ENCODE measurements at places on chromosomes 5 and 9.

- no peak for DNase-seq
Measured at GRCh38 chr5:64947031-64947430, 178.3 kb downstream of the CWC27 start.

DNA sequence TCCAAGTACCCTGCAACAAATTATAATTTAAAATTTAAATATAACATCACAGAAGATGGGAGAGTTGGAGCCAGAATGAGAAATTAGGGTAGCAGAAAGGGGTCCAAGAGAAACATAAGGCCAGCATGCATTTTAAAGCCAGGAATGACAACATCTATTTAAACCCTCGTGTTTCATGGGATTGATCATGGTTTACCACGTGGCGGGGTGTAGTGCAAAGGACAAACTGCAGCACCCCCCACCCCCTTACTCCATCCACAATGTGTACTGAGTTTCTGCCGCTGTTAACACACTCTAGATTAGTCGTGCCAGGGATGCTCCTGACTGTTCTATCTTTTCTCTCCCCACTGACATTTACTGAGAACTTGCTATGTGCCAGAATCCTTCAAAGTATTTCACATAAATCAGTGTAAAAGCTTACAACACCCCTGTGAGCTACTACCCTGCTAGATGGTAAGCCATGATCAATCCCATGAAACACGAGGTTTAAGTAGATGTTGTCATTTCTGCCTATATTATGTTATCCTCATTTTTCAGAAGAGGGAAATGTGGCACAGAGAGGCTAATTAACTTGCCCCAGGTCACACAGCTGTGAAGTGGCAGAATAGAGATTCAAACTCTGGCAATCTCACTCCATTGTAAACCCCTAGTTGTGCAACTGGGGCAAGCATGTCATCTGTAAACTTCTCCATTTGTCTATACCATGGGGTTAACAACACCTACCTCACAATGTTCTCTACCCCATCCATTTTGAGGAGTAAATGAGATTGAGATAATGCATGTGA is 136.3 kb downstream of the ENTREP1 start:
- no peak for DNase-seq

- no peak for DNase-seq
Measured at GRCh38 chr5:160619381-160619780, 197.7 kb downstream of the PTTG1 start.

DNA sequence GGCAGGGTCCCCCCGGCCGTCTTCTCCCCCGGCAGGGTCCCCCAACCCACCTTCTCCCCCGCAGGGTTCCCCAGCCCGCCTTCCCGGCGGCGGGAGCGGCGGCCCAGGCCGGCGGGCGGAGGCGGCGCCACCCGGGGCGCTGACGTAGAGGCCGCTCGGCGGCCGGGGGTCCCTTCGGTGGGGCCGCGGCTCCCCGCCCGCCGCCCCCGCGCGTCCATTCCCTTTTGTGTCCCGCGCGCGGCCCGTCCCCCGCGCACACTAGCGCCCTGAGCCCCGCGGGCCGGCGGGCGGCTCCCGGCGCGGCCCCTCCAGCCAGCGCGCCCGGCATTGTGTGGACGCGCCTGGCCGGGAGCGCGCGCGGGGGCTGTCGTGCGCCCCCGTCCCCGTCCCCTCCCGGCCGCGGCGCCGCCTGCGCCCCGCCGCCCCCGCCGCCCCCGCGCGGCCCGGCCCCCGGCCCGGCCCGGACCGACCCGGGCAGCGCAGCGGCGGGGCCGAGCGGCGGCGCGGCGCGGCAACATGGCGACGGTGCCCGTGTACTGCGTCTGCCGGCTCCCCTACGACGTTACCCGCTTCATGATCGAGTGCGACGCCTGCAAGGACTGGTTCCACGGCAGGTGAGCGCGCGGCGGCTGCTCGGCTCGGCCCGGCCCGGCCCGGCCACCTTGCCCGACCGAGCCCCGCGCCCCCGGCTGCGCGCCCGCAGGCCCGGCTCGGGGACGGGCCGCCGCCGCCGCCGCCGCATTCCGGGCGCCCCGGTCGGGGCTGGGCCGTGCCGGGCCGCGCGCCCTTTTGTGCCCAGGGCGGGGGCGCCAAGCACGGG is at the start of gene PHF2:
Gene PHF2 (plus strand): TSS at position 327 of the 820 bp plus-strand sequence. CDS start 190 bp downstream, at position 517.
- DNase-seq: peak; percentile 33

- no peak for DNase-seq
Measured at GRCh38 chr9:127370672-127371648, 26.0 kb upstream of the SLC2A8 start.

- DNase-seq: no peak
Measured at GRCh38 chr9:137410891-137411249, 12.1 kb downstream of the EXD3 start.

GRCh38 chr5:128259607-128260021 is 176.0 kb downstream of the SLC12A2 start:
- DNase-seq: no peak

DNA sequence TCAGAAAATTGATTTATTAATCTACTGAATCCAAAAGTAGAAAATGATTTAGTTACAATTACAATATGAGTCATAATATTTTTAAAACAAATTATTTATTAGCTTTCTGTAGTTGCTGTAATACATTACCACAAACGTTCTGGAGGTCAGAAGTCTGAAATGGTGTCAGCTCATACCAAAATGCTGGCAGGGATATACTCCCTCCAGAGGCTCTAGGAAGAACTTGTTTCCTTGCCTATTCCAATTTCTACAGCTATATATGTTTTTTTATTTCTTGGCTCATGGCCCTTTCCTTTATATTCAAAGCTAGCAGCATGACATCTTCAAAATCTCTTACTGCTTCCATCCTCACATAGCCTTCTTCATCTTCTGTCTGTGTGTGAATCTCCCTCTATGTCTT is 667.9 kb upstream of the ITGA1 start:
- DNase-seq: no peak

DNA sequence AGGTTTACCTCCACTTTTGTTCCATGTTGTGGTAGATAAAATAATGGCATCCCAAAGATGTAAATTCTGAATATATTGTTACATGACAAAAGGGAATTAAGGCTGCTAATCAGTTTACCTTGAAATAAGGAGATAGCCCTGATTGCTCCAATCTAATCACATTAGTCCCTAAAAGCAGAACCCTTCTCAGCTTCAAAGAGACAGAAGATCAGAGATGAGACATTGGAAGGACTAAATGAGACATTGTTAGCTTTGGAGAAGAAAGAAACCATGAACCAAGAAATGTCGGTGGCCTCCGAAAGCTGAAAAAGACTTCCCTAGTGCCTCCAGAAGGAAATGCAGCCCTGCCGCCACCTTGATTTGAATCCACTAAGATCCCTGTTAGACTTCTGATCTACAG is 82.8 kb upstream of the PARP8 start:
- no peak for DNase-seq

- no peak for DNase-seq
Measured at GRCh38 chr5:172599204-172599567, 41.9 kb upstream of the NEURL1B start.

- no peak for DNase-seq
Measured at GRCh38 chr9:76893395-76893932, 12.4 kb downstream of the PRUNE2 start.

DNA sequence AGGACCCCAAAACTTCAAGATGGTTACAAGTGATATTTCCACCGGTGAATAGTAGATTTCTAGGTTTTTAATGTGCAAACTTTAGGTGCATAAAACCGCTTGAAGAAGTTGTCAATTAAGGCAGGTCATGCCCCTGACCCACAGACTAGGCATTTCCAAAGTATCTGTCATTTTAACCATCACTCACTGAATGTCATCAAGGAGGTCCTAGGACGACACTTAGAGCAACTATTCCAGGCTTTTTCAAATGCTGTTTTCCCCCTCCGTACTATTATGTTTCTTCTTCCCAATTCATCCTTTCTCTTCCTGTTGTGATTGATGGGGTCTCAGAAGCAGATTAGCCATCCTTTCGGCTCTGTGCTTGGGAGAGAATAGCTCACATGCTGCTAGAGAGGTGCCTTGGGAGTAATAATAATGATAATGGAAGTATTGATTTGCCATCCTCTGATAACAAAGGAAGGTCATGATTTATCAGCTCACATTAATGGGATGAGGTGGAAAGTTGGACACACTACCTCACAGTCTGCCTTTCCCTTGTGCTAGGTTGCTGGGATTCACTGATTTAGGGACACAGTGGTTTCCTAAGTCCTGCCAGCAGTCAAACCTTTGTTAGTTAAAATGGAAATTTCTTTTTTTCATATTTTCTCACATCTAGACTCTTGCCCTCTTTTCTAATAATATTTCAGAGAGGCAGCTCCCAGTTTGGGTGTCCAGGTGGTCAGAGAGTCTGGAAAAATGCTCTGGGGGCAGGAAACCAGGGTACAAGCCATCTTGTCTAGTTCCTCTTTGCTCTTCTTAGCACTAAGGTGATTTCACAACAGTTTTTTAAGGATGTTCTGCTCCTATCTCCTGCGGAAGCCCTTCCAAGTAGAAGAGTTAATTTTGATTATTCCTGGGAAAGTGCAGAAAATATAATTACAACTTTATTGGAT is 67.0 kb downstream of the PTTG1 start:
- DNase-seq: no peak

- no peak for DNase-seq
Measured at GRCh38 chr9:100206899-100207298, 107.9 kb downstream of the INVS start.

GRCh38 chr5:92580814-92581213 is 1000.2 kb downstream of the NR2F1-AS1 start:
- DNase-seq: no peak

DNA sequence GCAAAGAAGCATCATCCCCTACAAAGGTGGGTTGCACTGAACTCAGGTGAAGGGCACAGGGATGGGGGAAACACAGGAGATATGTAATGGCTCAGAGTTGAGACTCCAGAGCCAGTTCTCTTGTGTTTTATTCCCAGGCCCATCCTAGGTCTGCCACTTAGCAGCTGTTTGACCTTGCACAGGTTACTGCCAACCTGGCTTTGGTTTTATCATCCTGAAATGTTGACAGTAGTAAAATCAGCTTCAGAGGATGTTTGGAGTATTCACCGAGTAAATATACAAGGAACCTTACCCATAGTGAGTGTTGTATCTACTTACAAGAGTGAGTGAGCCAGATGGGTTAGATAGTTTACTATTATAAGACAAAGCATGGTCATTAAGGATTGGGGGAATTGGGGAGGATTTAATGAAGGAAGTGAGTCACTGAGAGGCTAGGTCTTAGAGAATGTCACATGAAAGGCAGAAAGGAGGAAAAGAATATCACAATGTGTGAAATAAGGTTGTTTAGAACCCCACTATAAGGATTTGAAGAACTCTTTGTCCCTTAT is 141.3 kb downstream of the MAN2A1 start:
- no peak for DNase-seq

- no peak for DNase-seq
Measured at GRCh38 chr9:122355336-122355875, 15.4 kb upstream of the PTGS1 start.

DNA sequence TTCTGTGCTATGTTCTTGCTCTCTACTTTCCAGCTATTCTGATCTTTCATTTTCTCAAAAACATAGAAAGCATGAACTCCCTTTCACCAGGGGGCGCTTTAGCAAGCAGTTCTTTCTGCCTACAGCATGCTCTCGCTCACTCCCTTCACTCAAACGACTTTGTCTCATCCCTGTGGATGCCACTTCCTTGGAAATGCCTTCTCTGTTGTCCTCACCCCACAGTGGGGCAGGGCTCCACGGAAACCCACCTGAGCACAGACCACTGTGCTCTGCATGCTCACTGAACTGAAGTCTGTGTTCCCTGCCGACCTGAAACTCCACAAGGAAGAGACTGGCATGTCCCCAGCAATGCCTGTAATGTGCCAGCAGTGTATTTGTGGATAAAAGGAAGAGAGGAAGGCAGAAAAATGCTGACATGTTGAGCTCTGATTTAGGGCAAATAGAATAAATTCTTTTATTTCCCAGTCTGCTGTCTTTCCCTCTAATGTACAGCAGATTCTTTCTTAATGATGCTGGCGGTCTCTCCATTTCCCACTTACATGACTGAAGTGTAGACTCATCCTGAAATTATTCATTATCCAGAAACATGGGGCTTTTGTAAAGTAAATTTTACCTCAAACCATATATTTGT is 4.9 kb upstream of the ROR2 start:
- no peak for DNase-seq

DNA sequence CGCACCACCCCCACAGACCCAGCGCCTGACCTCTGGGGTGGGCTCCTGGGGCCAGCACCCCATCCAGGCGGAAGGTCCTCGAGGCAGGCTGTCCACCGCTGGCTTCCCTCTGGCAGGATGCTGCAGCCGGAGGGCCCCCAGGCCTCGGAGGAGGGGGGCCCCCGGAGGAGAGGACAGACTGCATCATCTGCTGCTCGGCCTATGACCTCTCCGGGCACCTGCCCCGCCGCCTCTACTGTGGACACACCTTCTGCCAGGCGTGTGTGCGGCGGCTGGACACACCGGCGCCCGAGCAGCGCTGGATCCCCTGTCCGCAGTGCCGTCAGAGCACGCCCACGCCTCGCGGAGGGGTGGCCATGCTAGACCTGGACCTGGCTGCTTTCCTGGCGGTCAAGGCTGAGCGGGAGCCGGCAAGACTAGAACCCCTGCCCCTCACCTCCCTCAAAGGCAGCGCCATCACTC is 1.2 kb downstream of the RNF224 start:
- DNase-seq: no peak

- DNase-seq: no peak
Measured at GRCh38 chr5:143174714-143175398, 228.6 kb downstream of the NR3C1 start.

DNA sequence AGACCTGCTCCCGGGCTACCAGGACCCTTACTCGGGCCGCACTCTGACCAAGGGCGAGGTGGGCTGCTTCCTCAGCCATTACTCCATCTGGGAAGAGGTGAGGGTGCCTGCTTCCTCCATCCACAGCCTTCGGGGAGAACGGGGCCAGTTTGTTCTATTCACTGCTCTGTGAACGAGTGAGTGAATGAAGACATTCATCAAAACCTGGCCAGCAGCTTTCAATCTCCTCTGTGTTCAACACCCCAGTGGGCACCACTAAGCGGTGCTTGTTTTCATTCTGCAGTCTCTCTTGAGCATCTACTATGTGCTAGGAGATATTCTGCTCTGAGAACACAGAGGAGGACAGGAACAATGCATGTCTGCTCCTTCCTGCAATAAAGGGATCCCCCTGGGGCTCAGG is 10.6 kb downstream of the CERCAM start:
- DNase-seq: no peak

Data from naive B cell (primary cell).